ENCODE measurements at places on chromosomes 5 and 9. TPM values are rescaled to one million over a fixed set of nuclear protein-coding genes. Genes with fewer than 3 reads are reported as not detected.

The LCN15 gene
- total RNA-seq = not detected

The SEMA5A gene
- 0.62 TPM for total RNA-seq

The WDR38 gene
- total RNA-seq = not detected

The GABRB2 gene
- not detected for total RNA-seq

The RNF224 gene
- total RNA-seq = not detected

The HSDL2 gene
- 20.4 TPM for total RNA-seq

The GFPT2 gene
- not detected for total RNA-seq

The DRD1 gene
- not detected for total RNA-seq

The SPRY4 gene
- 0.64 TPM for total RNA-seq

The ECM2 gene
- total RNA-seq = not detected

The RXRA gene
- total RNA-seq = 22.8 TPM

The WWC1 gene
- total RNA-seq = 0.09 TPM

The LEAP2 gene
- 4.4 TPM for total RNA-seq

The DMRT2 gene
- total RNA-seq = 1.2 TPM

The FOXD4L5 gene
- 0.09 TPM for total RNA-seq

The HCN1 gene
- total RNA-seq = not detected

The C1QTNF2 gene
- total RNA-seq = not detected

The CHSY3 gene
- not detected for total RNA-seq

The PCDHGB1 gene
- 0.48 TPM for total RNA-seq

The PTAR1 gene
- total RNA-seq = 57.2 TPM

The IL13 gene
- 830 TPM for total RNA-seq

The LAMC3 gene
- not detected for total RNA-seq

The EHMT1 gene
- total RNA-seq = 103 TPM

The MUSK gene
- not detected for total RNA-seq

The OTULINL gene
- 17.0 TPM for total RNA-seq

The TGFBI gene
- not detected for total RNA-seq

The PCDHA5 gene
- total RNA-seq = not detected

The BRD3OS gene
- total RNA-seq = 15.8 TPM

Data from activated T-helper 2 cell treated with anti-CD3 and anti-CD28 coated beads, Interferon-gamma antibody, Interleukin-2, Interleukin-4, amounts not matched to agents 10 μg/mL and 5 μg/mL and 100 μg/mL, durations not matched to agents 14 hours and 24 hours and 36 hours (primary cell).